NCI-H1417 treated with DMSO at 0.1 percent for 48 hours (cell line): ENCODE measurements at places on chromosomes 5 and 9.

DNA sequence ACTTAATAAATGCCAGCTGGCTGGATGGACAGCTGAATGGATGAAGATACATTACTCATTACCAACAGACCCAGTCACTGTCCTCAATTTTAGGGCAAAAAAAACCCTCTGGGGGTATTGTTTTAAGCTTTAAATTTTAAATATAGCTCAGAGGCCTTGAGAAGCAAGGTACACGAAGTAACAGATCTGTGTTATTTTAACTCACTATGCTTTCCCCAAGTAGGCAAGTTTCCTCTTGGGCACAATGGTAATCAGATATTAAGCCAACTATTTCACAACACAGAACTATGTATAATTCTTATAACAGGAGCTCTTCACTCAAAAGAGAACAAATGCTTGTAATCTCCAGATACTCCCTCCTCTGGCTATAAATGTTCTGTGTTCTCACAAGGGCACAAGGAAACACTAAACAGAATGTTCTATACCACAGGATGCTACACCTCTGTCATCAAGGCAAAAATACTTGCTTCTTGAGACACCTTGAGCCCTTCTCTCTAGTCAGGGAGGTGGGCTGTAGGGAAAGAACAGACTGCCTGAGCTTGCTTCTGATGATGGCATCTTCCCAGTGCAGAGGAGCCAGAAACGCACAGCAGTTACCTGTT, 443.8 kb downstream of the SPOCK1 start:
- no peak for DNase-seq

DNA sequence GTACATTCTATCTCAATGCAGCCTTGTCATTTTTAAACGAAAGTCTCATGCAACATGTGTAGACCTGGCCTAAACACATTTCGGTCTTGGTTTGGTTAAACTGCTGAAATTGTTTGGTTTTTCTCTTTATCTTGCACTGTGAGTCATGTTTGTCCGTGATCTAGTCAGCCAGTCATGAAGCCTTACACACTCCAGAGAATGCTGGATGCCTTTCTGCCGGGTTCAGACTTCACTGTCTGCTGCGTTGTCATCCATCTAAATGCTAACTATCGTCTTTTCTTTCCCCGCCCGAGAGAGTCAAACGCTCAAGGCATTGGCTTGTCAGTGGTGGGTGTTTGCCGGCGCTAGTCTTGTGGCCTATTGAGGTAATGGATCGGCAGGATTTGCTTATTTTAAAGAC, 1194.6 kb upstream of the WWC1 start:
- DNase-seq = no peak

- DNase-seq = no peak
Observed at GRCh38 chr5:157204765-157205164, 24.1 kb downstream of the ITK start.

- DNase-seq = no peak
Observed at GRCh38 chr5:91119981-91120850, 262.9 kb downstream of the ARRDC3 start.

GRCh38 chr5:67058998-67059743, 137.4 kb downstream of the CD180 start:
- no peak for DNase-seq

GRCh38 chr5:136094189-136094912, 38.3 kb upstream of the SMAD5 start:
- DNase-seq = no peak

DNA sequence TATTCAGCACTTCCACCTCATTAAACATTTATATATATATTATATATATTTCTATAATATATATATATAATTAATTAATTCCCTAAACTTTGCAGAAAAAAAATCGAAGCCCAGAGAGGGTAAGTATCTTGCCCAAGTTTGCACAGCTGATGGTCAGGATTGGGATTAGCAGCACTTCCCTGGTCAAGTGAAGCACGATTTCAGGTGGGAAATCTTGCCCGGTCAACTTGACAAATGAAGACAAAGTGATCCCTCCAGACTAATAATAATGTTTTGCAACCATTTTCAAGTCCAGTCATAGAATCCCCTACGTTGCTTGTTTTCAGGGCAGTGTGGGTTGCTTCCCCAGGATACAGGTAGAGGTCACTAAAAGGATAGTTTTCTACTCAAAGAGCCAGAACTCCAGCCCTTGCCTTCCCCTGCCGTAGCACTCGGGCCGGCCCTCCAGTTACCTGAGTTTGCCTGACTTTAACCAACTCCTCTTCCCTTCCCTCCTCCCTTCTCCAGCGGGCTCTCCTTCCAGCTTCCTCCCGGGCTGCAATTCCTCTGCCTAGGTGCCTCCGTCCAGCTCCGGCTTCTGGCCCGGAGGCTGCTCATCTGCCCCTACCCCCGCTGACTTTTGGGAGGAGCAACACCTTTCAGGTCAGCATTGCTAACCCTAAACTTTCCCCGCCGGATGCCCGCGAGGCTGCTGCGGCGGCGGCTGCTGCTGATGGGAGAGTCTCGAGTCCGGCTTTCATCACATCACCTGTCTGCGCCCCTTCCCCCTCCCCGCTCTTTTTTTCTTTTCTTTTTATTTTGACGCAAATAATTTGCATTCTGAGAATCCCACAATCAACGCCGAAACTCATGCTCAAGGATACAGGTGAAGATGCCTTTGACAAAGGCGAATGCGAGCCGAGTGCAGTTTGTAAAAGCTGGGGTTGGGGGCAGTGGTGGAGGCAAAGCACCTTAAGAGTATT, 930 bp downstream of the PRLR start:
- no peak for DNase-seq

DNA sequence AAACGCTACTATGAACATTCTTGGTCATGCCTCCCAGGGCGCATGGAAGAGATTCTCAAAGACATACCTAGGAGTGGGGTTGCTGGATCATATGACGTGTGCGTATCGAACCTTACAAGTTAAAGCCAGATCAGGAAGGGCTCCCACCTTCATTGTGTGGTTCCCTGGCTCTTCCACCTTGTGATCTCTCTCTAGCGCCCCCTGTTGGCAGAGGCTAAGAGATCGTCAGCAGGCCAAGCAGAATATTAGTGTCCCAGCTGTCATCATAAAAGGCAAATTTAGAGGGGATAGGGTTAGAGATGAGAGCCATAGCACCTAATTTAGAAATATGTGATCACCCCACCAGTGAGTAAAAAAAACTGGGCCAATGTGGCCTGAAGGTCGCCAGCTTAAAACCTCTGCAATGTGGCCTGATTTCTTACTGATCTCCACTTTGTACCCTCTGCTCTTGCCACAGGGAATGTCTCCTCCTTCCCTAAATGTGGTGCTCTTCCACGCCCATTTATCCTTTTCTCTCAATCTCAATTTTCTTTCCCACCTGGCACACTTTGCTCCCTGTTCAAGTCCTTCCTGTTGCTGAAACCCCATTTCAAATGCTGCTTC, 91.7 kb upstream of the SHB start:
- no peak for DNase-seq

DNA sequence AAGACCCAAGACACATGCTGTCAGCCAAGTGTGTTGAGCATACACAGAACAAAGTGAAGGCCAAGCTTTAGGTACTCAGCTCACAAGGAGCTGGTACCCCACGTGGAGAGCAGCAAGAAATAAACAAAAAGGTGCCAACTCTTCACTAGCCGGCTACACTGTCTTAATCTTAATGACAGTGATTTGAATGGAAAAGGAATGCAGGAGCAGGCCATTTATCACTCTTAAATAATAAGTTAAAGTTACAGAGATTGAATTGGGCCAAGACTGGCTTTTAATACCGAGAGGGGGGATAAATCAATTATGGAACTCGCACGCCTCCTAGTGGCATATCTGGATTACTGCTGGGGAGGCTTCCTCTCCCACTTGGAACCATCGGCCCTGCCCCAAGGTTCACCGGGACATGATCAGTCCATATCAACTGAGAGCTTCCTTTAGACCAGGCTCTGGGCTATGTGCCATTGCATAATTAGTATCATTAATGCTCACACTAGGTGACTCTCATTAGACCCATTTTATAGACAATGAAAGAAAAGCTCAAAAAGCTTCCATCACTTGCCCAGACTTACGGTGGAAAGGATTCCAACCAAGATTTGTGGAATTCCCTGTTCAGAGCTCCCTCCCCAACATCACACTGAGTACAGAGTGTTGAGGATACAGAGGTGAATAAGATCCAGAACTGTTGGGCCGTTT, 94.0 kb downstream of the ACTL7B start:
- DNase-seq = no peak

DNA sequence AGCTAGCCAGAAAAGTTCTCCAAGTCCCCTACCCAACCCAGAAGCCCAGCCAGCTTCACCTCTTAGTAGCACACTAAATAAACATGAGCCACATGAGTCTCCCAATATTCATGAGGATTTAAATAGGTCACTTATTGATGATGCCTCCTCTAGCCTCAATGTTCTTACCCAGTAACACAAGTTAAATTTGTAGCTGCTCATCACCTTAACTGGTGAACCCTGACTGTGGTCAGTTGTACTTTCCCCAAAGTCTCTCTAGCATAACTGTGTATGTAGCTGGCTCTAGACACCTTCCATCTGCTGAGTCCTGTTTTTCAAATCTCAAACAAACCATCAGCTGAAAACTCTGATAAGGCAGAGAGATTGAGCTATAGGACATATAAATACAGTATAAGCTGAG, 100.3 kb upstream of the ELAVL2 start:
- no peak for DNase-seq

- no peak for DNase-seq
Observed at GRCh38 chr9:108528231-108528630, 327.6 kb downstream of the ACTL7B start.

DNA sequence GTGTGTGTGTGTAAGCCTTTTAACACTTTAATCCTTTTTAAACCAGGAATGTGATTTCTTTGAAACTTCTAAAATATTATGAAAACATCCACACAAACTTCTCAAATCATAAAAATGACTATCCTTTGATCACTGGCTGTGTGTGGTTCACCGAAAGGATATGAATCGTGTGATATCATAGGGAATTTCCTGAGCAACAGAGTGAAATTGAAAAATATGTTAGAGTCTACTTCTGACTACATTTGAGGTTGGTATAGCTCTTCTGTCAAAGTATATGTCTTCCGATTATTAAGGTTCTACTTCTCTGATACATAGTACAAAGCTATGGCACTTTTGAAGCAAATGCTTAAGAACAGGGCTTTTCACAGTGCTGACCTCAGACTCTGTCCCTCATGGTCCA, 40.3 kb downstream of the RGMB start:
- no peak for DNase-seq

- no peak for DNase-seq
Observed at GRCh38 chr5:40383749-40384651, 295.7 kb upstream of the PTGER4 start.

- no peak for DNase-seq
Observed at GRCh38 chr9:107465467-107466451, 23.8 kb downstream of the KLF4 start.

- DNase-seq = no peak
Observed at GRCh38 chr9:20563917-20564316, 58.4 kb downstream of the MLLT3 start.

- no peak for DNase-seq
Observed at GRCh38 chr5:41213340-41213739, at the start of gene C6. Gene C6, minus strand, starts transcription at chr5:41213532. Its CDS starts 10,302 bp downstream, at chr5:41203230.

DNA sequence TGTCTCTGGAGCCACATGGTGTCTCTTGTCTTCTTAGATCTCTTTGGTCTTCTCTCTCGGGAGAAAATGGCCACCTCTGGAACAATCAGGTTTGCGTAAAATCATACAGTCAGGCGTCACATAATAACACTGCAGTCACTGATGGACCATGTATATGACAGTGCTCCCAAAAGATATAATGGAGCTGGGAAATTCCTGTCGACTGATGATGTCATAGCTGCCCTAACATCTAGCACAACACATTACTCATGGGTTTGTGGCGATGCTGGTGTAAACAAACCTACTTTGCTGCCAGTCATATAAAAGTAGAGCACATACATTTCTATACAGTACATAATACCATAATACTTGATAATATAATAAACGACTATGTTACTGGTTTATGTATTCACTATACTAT, 30.1 kb upstream of the RAI14 start:
- no peak for DNase-seq

- no peak for DNase-seq
Observed at GRCh38 chr9:121620777-121621449, 30.5 kb upstream of the DAB2IP start.

DNA sequence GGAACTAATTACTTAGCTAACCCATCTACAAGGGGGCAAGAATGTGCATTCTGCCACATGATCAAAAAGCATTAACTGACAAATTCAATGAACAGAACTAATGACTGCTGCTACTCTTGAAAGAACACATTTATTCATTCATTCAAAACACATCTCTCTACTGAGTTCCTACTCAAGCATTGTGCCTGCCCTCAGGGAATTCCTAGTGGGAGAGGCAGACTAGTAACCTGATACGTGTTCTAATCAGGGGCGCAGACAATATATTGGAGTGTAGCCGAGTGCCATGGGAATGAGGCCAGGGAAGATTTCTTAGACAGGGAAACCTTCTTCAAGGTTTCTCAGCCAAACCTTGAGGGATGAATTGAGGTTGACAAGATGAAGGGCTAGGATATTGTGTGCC, 56.7 kb upstream of the PAPPA start:
- no peak for DNase-seq

- DNase-seq = no peak
Observed at GRCh38 chr5:173012882-173013281, 29.3 kb downstream of the ATP6V0E1 start.

DNA sequence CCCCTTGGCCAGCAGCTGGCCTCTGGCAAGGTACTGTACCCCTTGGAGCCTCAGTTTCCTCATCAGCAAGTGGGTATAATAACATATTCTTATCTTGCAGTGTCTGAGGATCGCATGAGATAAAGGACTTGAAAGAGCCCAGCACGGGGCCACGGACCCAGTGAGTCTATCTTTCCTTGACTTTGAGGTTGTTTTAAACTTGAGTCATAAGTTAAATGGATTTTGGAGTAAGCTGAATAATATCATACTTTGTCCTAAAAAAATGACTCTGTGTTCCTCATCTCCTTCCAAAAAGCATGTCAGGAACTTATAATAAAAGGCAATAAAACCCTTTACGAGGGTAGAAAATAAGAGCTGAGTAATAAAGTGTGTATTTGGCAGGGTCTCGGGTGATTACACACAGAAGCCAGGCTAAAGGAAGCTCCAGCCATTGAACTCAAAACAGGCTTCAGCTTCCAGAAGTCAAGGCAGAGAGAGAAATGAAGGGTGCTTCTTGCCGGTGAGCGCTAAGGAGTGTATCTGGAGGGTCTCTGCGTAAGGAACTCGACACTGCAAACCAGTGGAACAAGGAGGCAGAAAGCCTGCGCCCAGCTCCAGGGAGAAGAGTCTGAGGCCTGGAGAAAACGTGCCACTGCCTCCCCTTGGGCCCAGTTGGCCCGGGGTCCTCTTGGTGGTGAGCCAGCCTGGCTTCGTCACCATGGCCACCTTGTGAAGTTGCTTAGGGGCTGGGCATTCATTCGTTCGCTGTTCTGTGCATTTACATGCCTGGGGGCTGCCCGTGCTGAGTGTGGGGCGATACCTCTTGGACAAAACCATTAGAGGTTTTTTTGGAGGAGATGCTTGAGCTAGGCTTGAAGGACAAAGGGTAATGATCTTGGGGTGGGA, 72.4 kb upstream of the PHYKPL start:
- DNase-seq = no peak
